ENCODE measurements at places on chromosomes 2 and 18. TPM values are rescaled to one million over a fixed set of nuclear protein-coding genes. Genes with fewer than 3 reads are reported as not detected.

DNA sequence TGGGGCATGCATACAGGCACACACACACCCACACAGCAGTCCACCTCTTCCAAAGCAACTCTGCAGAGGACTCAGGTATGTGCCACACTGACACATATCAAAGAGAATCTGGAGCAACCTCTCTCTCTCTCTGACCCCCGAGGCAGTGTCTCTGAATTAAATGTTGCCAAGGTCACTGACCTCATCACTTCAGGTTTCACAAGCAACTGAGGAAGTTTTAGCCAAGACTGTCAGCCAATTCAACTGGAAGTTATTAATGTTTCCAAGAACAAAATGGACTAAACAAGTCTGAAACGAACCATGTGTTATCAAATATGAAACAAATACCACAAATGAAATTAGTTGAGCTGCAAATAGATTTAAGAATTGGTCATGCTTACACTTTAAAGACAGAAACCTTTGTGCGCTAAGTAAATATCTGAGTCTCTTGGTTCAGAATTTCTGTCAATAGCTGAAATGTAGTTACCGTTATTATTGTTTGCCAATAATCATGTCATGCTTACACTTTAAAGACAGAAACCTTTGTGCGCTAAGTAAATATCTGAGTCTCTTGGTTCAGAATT is 86.1 kb downstream of the SLC25A12 start:
- H3K4me1 ChIP-seq, result peaks cover 24% of the 10 kb centered on the region
- H3K27ac ChIP-seq, result no peak overlapping the region
- H3K36me3 ChIP-seq, result peaks cover 10% of the 10 kb centered on the region
- DNase-seq, result no peak

- no peak for DNase-seq
- no peaks in the 10 kb centered on the region for H3K36me3 ChIP-seq
- H3K4me3 ChIP-seq, result no peak overlapping the region
- H3K4me1 ChIP-seq, result no peaks in the 10 kb centered on the region
Observed at GRCh38 chr2:861655-862354, 88.8 kb upstream of the SNTG2 start.

The CYBRD1 gene
- total RNA-seq, result 181 TPM

The GYPC gene
- 171 TPM for total RNA-seq

GRCh38 chr2:165868211-165868610 is 74.2 kb upstream of the GALNT3 start:
- no peak overlapping the region for H3K27ac ChIP-seq
- H3K36me3 ChIP-seq, result no peaks in the 10 kb centered on the region
- no peaks in the 10 kb centered on the region for H3K4me1 ChIP-seq
- H3K4me3 ChIP-seq, result no peak overlapping the region
- DNase-seq, result no peak

GRCh38 chr2:67221266-67221665 is 175.9 kb upstream of the ETAA1 start:
- H3K27ac ChIP-seq, result no peak overlapping the region
- no peaks in the 10 kb centered on the region for H3K27me3 ChIP-seq
- H3K4me3 ChIP-seq, result no peak overlapping the region
- H3K4me1 ChIP-seq, result peaks cover 9% of the 10 kb centered on the region

All from esophagus muscularis mucosa (tissue), 4 donors.